Stimulated activated CD8-positive, alpha-beta memory T cell treated with anti-CD3 and anti-CD28 coated beads, Interleukin-7, amount 100 ng/mL, for 1 hour (primary cell): ENCODE measurements at places on chromosomes 11 and 22.

DNA sequence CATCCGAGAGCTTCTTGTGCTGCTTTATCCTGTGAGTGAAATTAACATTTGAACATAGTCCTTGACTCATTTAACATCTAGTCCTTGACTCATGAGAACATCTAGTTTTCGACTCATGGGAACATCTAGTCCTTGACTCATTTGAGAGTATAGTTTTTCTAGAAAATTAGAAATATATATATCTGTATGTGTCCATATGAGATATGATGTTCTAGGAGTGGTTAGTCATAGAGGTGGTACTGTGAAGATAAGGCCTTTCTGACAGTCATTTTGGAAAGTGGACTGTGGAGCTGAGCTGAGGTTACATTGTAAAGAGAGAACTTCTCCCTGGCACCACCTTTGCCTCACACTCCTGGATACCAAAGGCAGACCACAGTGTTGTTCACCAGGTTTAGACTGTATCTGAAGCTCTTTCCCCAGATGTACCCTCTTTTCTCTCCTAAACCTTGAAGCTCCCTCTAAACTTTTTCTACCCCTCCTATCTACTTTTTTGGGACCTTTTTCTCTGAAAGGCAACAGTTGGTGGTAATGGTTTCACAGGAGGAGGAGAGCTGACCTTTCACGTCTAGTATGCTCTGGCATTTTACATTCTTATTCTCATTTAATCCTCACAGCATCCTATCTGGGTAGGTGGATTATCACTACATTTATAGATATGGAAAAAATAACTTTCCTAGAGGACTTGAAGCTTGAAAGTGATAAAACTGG lies 67.2 kb downstream of the PPP2R1B start:
- DNase-seq: no peak

DNA sequence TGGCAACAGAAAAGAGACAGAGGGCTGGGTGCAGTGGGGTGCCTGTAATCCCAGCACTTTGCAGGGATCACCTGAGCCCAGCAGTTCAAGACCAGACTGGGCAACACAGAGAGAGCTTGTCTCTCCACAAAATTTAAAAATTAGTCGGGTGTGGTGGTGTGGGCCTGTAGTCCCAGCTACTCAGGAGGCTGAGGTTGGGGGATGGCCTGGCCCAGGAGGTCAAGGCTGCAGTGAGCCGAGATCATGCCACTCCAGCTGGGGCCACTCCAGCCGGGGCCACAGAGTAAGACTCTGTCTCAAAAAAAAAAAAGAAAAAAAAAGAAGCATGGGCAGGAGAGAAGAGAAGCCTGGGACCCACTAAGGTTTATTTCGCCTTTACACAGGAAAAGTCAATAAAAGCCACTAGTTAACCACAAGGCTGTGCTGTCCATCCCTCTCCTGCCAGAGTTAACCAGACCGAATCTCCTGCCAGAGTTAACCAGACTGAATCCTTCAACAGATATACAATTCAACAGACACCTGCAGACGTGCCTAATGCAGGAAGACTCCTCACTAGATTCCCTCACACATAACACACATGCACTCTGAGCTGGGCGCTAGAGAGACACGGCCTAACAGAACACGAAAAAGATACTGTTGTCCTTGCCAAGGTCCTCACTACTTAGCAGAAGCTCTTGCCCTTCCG lies 29.8 kb downstream of the MICAL3 start:
- DNase-seq: no peak

DNA sequence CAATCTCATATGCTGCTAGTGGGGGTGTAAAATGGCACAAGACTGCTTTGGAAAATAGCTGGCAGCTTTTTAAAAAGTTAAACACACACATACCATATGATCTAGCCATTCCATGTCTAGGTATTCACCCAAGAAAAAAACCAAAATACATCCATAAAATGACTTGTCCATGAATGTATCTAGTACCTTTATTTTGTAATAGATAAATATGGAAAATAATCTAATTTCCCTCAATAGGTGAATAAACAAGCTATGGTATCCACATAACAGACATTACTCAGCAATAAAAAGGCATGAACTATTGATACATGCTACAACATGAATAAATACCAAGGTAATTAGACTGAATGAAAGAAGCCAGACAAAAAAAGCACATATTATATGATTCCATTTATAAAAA lies 22.9 kb downstream of the RNF141 start:
- DNase-seq: no peak

DNA sequence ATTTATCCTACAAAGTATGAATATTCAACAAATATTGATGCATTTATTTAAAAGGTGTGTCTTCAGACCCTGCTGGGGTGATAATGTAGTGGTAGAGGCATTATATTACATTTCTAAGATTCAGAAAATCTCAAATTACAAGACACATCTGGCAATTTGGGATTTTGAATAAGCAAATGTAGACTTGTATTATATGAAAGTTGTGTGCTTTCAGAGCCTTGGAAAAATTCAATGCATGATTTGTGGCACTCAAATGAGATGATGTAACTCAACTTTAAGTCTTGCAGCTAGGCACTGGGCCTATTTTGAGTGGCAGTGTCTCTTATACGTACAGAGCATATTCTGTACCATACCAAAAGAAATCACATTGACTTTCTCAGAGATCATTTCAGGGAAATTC lies 214.4 kb downstream of the ETS1 start:
- DNase-seq: no peak

DNA sequence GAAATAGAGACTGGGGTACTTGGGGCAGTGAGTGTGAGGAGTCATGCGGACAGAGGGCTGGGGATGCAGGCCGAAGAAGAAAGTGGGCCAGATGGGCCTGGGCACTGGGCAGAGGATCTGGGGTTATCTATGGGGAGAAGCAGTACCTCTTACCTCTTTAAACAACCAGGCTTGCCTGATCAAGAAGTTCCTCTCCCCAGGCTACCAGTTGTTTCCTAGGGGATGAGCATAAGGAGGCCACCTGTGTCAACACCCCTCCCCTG lies 98.4 kb upstream of the PITPNB start:
- DNase-seq: no peak

DNA sequence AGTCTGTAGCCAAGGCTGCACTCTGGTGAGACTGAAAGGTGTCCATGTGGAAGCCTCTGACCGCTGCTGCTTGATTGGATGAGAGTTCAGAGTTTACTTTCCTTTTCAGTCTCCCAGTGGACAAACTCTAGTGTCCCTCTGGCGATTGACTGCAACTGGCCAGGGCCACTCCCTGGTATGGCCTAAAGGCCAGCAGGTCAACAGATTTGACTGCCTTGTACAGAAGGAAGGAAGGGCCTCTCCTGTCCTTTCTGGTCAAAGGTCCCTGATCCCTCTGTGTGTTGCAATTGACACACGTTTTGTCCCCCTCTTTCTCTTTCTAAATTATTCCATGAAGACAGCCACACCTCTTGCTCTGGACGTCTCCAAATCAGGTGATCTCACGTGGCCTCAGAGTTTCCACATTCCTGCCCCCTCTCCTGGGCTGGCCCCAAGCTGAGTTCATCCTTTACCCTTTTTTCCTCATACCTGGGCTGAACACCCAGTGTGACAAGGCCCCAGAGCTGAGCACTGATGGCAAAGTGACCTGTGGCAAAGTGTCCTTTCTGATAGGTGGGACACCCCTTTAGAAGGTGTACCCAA lies 18.7 kb upstream of the FBLN1 start:
- DNase-seq: no peak

DNA sequence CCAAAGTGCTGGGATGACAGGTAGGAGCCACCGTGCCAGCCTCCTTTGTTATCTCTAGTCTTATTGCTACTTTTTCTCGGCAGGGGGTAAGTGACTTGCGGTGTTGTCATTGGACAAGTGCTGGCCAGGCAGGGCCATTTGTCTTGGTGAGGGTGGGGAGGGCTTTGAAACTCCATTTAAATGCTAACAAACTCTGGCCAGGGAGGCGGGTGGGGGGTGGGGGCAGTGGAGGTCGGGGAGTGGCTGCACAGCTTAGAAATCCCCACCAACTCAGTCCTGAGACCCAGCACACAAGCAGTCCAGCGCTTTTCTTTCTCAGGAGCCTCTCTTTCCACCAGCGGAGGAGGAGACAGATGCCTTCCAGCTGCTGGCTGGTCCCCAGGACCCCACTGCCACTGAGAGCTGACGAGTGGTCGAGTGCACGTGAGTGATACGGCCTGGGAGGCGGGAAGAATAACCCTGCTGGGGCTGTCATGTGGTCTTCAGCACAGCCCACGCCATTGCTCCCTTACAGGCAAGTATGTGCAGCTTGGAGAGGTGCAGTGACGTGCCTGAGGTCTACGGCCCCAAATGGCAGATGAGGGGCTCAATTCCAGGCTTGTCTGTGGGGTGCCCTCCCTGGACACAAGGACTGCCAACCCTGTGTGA lies 24.2 kb upstream of the OSBPL5 start:
- DNase-seq: no peak

GRCh38 chr22:46078241-46079092 lies 71.9 kb upstream of the PPARA start:
- no peak for DNase-seq

DNA sequence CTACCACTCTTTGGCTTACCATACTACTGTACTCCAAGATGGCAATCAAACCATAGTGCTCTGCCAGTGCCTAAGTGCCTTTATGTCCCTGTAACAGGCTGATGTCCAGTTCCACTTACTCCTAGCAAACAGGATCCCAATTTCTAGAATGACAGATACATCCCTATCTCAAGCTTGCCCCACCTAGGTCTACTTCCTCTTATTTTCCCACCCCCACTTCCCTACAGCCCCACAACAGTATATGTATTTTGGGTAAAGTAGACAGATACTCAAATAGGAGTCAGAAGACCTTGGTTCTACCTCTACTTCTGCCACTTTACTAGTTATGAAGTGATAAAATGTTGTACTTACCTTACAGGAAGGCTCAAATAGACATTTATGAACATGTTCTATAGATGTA lies 24.1 kb downstream of the SIK3 start:
- no peak for DNase-seq

DNA sequence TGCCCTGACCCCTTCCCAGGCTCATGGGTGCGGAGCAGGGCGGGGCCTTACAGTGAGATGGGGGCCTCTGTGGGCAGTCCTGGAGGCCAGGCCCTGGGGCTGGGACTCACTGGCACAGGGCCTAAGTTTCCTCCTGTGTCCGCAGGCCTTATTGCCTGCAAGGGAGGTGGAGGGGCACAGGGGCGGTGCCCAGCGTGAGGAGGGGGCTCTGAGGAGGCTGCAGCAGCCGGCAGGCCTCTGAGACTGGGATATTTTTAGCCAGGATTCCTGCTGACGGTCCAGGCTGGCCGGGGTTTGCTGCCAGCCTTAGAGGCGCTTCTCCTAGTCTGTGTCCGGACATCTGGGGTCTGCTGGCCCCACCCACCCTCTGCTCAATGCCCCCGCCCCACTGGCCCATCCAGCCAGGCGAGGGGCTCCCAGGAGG lies 5.7 kb upstream of the RTN4R start:
- no peak for DNase-seq

DNA sequence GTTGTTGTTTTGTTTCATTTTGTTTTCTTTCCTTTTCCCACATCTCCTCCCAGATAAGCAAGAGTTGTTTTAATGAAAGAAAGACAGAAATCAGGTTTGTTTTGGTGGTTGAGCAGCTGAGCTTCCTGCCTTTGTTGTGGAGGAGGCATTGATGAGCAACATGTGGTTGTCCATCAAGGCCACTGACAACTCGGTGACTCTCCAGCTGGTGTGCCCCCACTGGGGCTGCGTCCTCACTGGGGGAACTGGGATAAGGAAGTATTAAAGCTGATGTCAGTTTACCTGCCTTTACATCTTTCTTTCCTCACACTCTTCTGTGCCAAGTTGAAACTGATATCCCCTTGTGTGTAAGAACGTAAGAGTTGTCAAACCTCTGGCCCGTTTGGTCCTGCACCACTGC lies 5.9 kb downstream of the VPS26B start:
- DNase-seq: no peak

- no peak for DNase-seq
Measured at GRCh38 chr11:20875889-20876288, 206.5 kb downstream of the NELL1 start.

- no peak for DNase-seq
Measured at GRCh38 chr11:116997071-116997470, 101.2 kb downstream of the SIK3 start.

DNA sequence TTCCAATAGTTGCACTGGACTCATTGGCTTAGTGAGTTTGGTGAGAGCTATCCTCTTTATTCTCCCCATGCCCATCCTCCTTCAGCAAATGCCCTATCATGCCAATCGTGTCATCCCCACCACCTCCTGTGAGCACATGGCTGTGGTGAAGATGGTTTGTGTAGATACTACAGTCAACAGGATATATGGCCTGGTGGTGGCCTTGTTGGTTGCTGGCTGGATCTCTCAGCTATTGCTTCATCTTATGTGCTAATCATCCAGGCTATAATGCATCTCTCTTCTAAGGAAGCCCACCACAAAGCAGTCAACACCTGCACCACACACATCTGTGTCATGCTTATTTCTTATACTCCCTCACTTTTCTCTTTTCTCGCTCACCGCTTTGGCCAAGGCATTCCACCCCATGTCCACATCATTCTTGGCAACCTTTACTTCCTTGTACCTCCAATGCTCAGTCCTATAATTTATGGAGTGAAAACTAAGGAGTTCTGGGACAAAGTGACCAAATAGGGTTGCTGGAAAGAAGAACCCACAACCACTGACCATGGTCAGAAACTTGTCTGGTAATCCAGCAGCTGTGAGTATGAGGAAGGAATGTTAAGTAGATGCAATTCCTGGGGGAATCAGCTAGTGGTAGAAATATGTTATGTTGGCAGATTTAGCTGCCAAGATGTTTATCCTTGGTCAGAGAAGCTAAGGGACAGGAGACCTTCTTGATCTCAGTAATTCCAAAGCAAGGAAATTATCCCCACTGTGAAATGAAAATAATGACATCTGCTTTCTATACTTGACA lies 16.3 kb upstream of the OR56B1 start:
- no peak for DNase-seq

GRCh38 chr11:72579816-72580641 lies 94.2 kb downstream of the PDE2A start:
- DNase-seq: no peak

- DNase-seq: no peak
Measured at GRCh38 chr11:65403607-65404121, 17.2 kb downstream of the FRMD8 start.

GRCh38 chr11:73142128-73142377 lies at the start of gene FCHSD2:
FCHSD2 (minus strand) TSS chr11:73142318; CDS start chr11:73141877, 441 bp downstream.
- DNase-seq: no peak

DNA sequence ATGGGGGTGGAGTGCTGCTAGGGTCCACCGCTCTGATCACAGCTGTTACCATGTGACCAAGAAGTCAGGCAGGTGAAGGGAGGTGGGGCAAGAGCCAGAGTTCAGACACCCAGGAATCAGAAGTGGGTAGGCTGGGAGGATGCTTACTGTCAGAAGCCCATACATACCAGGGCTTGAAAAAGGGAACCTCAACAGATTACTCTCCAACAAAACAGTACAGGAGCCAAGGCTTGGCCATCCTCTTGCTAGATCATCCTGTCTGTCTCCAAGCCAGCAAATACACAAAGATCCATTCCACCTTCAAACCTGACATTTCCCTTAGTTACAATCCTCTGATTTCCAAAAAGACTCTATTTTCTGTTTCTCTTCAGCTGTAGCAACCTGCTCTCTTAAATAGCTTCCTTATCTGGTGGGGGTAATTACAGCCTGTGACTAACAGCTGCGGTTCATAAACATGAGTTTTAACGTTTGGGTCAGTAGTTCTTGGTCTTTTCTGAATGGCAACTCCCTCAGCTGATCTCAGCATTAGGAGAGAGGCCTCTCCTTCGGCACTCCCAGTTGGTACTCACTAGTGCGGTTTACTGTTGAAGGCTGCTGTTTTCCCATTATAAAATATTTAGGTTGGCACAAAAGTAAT lies 31.1 kb upstream of the WT1 start:
- no peak for DNase-seq
